ENCODE measurements at places on chromosomes 5 and 9.

GRCh38 chr5:2038321-2039179 lies 155.8 kb upstream of the IRX4 start:
- peak; percentile 90 for DNase-seq

DNA sequence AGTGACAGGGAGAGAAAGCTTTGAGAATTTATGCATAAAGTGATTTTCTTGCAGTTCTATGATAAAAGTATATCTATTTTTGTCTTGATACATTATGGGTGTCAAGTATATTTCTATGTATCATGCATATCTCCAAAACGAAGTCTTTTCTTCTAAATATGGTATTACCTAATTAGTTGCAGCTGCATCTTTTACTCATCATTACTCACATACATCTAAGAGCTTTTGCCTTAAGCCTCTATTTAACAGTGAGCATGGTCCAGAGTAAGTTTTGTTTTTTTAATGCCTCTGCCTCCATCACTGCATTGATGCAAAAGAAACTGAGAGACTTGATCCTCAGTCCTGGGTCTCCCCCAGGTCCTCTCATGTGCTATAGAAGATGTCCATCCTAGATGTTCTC lies 40.0 kb upstream of the SMC5 start:
- no peak for DNase-seq

GRCh38 chr5:180636403-180637075 lies 12.9 kb downstream of the FLT4 start:
- no peak for DNase-seq

DNA sequence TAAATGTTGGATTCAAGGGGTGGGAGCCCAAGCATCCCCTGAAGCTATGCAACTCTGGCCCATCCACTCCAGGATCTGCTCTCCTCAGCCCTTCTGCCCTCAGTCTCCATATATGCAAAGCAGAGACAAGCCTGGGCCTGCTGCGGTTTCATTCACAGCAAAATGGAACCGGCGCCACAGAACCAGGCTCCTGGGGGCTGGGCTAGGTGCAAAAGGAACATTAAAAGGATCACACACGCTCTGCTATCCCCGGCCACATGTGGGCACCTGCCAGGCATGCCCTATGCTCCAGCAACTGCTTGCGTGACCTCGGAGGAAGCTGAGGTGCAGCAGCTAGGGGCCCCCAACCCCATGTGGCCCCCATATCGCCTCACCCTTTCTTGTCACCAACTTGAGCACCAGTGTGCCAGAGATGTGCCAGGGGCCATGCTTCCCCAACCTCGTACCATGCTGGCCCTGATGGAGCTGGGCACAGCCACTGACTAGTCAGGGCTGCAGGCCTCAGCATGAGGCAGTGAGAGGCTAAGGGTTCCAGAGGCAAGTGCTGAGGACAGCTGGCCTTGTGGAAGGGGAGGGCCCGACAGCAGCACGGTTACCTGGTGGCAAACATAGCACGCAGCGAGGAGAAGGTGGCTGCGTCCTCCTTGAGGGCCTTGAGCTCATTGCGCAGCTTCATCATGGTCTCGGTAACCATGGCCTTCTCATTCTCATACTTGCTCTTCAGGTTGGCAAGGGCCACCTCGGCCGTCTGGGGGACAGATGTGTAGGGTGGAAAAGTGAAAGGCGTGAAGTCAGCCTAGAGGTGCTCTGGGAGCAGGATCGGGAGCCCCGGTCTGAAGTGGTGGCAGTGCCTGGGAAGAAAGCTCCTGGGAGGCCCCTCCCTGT lies 47.2 kb downstream of the BICD2 start:
- no peak for DNase-seq

DNA sequence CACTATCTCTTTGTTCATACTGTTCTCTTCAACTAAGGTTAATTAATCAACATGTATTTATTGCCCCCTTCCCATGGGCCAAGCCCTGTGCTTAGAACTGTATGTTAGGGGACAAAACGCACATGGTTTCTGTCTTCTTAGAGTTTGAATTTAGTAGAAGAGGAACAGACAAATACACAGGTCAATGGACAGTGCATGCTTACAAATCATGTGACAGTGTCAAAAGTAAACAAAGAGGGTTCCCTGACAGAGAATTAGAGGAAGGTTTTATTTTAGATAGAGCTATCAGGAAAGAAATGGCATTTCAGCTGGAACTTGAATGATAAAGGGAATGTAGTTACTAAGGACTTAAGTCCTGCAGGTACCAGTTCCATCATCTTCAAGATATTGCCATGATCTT lies 145.2 kb upstream of the CCDC152 start:
- no peak for DNase-seq

DNA sequence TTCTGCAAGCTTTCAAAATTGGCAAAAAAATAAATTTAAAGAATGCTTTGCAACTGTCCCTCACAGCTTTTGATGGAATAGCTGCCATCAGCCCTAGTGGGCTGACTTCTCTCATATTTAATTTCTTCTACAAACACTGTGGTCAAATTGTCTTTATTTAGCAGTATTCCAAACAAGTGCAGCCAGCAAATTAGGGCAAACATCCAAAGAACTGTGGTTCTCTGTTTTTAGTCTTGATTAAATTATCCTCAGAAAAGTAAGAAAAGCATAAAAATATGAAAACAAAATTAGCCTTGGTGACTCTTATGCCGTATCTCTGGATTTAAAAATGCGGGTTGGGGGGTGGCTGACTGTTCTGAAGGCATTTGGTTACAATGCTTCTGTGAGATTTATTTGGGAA lies 95.8 kb upstream of the RETREG1 start:
- DNase-seq = no peak

DNA sequence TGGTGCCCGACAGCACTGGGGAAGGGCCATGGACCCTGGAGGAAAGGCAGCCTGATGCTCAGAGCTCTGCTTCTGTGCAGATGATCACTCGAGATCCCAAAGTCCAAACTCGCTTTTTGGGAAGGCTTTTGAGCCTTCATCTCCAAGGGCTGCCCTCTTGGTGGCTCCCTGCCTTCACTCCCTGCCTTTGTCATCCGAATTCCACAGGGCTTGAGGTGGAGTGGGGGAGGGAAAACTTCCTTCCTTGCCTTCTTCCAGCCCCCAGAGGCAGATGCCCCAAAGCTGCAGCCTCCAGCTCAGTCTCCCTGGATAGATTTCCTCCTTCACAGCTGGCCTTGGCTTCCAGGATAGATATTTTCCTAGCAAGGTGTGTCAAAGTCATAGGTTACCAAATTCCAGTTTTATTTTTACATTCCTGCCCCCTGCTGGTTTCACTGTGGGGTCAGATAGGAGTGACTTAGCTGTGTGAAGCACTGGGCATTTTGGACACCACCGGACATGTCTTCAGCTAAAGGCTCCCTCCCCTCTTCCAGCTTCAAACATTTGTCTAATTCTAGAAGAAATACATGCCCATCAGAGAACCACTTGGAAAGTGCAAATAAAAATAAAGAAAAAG lies 268.2 kb downstream of the HSPA4 start:
- no peak for DNase-seq

DNA sequence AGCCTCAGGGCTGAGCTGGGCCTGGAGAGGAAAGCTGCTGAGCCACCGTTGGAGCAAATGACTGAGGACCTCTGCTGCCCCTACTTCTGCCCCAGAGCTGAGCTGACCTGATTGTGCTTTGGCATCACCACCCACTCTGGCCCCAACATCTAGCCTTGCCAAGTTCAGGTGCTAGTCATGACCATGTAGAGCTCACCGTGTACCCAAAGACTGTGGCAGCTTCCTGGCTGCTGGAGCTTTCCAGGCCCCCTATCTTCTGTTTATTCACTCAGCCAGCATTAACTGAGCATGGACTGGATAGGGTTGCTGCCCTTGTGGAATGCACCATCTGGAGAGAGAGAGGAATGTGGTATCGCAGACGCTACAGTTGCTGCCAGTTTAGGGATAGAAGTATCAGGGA lies 49.1 kb downstream of the JADE2 start:
- no peak for DNase-seq
